GM19239 (cell line): ENCODE measurements at places on chromosomes 3 and 15.

GRCh38 chr3:53078656-53079055 is 32.8 kb upstream of the SFMBT1 start:
- DNase-seq: no peak

- DNase-seq: no peak
Observed at GRCh38 chr15:78702609-78703333, 61.8 kb upstream of the CHRNB4 start.

GRCh38 chr3:187318819-187319616 is 27.5 kb upstream of the MASP1 start:
- peak; percentile 19 for DNase-seq

GRCh38 chr3:55408193-55408826 is 78.8 kb downstream of the WNT5A start:
- DNase-seq: no peak

DNA sequence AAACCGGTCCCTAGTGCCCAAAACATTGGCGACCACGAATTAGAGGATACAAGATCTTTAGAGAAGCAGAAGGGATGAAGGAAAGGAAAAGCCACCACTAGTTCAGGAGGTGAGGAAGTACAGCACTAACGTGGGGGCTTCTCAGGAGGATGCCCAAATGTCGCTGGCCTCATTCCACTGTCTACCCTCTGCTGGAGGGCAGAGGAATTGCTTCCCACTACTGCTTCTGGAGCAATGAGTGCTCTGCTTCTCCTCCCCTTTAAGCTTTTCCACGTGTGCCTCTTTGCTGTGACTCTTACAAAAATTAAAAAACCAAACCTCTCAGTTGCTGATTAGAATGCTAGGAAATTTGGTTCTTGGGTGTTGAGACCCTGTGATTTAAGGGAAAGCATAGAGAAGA is 281.3 kb downstream of the CLSTN2 start:
- DNase-seq: peak; percentile 23

GRCh38 chr15:75107908-75108838 is 84.8 kb downstream of the PPCDC start:
- no peak for DNase-seq

DNA sequence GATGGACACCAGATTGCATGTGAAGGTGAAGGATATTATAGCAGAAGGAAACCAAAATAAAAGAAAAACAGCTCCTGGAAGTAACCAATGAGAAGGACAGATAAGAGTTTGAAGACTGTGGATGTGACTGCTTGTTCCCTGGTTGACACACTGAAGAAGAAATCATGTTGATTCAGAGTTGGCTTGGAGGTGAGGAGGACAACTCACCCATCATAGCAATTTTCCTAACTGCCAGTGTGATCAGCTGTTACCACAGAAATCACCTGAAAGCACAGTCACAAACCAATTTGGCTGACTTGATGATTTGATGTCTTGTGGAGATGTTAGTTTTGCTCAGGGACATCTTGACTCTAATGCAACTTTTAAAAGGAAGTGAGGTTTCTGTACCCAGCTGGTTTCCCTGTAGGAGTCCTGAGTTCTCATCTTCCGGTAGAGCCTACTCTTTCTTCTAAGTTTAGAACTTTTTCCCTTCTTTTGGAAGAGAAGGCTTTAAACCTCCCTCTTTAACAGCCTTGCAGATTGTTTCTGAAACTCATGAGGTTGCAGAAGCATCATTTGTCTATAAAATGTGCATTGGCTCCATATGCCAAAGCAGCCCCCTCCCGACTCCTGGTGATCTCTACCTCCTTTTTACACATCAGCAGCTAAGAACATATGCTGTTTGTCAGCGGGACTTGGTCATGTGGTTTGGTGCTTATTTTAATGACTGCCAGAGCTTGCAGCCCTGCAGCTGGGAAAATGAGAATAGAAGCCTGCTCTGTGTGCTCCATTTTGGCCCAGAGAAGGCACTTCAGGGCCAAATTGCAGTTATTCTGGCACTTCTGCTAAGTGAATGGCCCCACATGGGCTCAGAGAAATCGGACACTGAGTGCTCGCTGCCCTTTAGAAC is 10.3 kb downstream of the ATG7 start:
- DNase-seq: no peak
